ENCODE measurements at places on chromosomes 2 and 18.

DNA sequence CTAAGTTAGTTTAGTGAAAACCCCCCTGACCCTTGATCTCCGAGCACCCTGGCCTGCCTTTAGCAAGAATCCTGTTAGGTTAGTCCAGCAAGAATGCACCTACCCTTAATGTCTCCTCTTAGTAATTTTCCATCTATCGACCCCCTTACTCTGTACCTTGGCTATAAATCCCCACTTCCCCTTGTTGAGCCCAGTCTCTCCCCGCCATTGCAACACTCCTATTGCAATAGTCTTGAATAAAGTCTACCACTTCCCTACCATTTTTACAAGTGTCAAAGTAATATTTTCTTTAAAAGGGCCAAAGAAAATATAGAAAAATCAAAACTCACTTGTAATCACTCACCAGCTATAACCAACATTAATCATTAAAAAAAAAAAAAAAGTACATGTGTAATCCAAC lies 4.2 kb upstream of the ZBTB7C start:
- no peak for DNase-seq

GRCh38 chr2:219500135-219500534 lies 1.4 kb downstream of the GMPPA start:
- DNase-seq: no peak

- DNase-seq: no peak
Measured at GRCh38 chr2:172811027-172811426, 75.4 kb downstream of the RAPGEF4 start.

DNA sequence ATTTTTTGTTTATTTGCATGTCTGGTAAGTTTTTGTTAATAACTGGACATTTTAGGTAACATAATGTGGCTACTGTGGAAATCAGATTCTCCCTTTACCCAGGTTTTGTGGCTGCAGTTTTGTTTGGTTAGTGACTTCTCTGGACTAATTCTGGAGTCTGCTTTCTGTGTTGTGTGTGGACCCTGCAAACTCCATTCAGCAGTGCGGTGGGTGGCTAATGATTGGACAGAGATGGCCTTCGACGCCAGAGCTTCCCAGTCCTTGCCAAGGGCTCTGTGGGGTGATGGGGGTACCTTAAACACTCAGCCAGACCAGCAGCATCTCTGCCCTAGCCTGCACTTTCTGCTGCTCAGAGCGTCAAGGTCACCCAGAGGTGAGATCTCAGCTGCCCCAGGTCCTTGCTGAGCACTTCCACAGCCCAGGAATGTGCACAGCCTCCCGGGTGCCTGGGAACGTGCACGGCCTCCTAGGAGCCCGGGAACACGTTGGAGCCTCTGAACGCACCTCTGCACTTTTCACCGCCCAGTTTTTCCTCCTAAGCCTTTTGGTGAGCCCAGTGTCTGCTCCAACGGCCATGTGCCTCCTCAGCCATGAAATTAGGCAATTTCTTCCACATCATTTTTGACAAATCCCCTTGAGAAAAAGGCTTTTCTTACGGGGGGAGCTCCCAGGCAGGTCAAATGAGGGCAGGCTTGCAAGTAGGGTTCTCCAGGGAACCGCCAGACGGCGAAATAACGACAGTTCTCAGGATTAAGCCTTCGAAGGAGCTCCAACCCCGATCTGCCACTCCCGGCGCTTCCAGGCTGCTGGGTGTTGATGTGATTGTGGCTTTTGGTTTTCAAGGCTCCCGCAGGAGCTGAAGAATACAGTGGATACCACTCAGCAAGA lies 35.2 kb upstream of the KLF11 start:
- no peak for DNase-seq

DNA sequence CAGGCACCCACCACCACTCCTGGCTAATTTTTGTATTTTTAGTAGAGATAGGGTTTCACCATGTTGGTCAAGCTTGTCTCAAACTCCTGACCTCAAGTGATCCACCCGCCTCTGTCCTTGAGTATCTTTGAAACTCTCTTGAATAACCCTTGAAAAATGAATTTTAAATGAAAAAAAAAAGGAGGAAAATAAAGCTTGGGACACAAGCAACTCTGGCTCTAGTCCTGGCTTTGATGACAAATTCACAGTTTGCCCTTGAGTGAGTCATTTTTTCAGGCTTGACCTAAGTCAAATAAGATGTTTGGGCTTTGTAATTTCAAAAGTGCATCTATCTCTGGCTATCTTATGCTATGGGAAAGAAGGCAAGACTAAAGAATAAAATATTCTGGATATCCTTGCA lies 79.0 kb upstream of the TRIB2 start:
- DNase-seq: no peak

- no peak for DNase-seq
Measured at GRCh38 chr18:9549405-9549804, 65.0 kb downstream of the PPP4R1 start.

Data from kidney (tissue), 22 donors.